Breast epithelium (tissue), 4 donors: ENCODE measurements at places on chromosomes 1 and 21. TPM values are rescaled to one million over a fixed set of nuclear protein-coding genes. Genes with fewer than 3 reads are reported as not detected.

- DNase-seq = no peak
- no peaks in the 10 kb centered on the region for H3K4me1 ChIP-seq
- no peak overlapping the region for H3K27ac ChIP-seq
- H3K27me3 ChIP-seq = no peaks in the 10 kb centered on the region
- H3K4me3 ChIP-seq = no peak overlapping the region
- no peaks in the 10 kb centered on the region for H3K36me3 ChIP-seq
These were observed 1.7 kb upstream of the PBX1 start for GRCh38 chr1:164557270-164557669.

DNA sequence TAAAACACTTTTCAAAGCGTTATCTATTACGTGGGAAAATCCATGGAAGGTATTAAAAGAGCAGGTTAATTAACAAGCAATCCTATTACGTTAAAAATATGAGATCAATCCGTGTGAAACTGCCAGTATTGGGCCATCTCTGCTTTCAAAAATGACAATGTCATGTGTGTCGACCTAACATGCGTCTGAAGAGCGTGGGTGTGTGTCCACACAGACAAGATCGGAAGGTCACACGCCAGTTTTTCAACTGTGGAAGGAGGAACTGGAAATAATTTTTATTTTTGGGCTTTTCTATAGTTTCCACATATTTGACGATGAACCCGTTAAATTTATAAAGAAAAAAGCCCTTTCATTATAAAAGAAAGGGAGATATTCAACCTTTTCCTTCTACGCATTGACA is 17.6 kb upstream of the ALDH4A1 start:
- H3K27ac ChIP-seq = no peak overlapping the region
- no peaks in the 10 kb centered on the region for H3K36me3 ChIP-seq
- no peak for DNase-seq
- peaks cover 14% of the 10 kb centered on the region for H3K4me1 ChIP-seq

Gene IL10RB
- total RNA-seq = 31.0 TPM

Gene ZP4
- not detected for total RNA-seq
